Activated T-cell treated with anti-CD3 and anti-CD28 coated beads, Interleukin-2, amount 50 U/mL, for 72 hours (primary cell): ENCODE measurements at places on chromosomes 6 and 20. TPM values are rescaled to one million over a fixed set of nuclear protein-coding genes. Genes with fewer than 3 reads are reported as not detected.

Gene TXLNB
- total RNA-seq: 0.22 TPM

Gene VWA7
- total RNA-seq: 3.3 TPM

Gene CCN6
- 0.25 TPM for total RNA-seq

Gene NNAT
- 0.19 TPM for total RNA-seq

Gene CLDN20
- total RNA-seq: not detected

Gene ARHGAP40
- total RNA-seq: not detected

Gene PROKR2
- total RNA-seq: not detected

Gene FAM209B
- 1.7 TPM for total RNA-seq

Gene SLC22A2
- not detected for total RNA-seq

Gene PLA2G7
- total RNA-seq: not detected

Gene PTK7
- 7.8 TPM for total RNA-seq

Gene C6orf163
- 2.7 TPM for total RNA-seq
